GM13977 (cell line): ENCODE measurements at places on chromosomes 1 and 21.

GRCh38 chr1:27141266-27142003 is 13.5 kb downstream of the SLC9A1 start:
- no peak for DNase-seq

- DNase-seq: peak; percentile 63
Measured at GRCh38 chr1:23528250-23528978, 2.6 kb downstream of the E2F2 start.

DNA sequence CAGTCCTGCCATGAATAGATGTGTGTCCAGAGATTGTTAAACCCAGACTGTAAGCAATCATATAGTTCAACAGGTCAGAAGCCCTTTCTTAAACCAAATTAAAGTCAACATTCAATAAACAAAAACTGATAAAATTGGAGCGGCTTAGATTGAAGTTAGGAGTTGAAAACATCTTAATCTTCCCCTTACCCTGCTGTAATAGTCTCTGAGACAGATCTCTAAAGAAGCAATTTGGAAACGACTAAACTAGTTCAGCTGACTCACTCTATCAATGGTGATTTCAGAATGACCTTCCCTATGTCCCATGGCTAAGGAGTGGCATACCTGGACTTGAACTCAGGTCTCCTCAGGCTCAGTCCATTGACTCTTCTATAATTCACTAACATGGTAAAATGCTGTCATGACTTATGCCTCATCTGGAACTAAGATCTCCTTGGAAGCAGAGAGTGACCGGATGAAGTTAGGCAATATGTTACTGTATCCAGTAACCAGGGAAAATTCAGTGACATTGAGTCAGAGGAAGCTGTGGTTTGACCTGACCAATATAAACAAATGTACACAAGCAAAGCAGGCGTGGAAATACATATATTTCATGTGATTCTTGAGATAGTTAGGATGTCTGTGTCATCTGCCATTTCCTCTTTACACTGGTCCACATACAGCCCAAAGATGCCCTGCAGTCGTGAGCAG is 30.1 kb downstream of the SGIP1 start:
- DNase-seq: no peak

- no peak for DNase-seq
Measured at GRCh38 chr21:25788677-25789076, 53.9 kb downstream of the GABPA start.

DNA sequence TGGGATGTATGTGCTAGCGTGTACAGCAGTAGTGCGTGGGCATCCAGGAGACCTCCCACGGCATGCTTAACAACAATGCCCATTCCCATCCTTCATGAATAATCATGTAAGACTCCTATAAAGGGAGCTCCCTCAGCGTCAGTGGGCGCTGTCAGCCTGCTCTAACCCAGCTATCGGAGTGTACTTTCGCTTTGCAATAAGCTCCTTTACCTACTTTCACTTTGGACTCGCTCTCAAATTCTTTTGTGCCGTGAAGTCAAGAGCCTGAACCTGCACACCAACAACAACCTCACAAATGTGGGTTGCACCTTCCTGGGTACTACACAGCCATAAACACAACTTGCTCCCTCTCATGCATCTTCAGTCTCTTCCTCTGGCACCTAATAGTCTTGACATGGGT is 114.8 kb upstream of the PAXBP1 start:
- no peak for DNase-seq

GRCh38 chr1:215544566-215544965 is 22.5 kb upstream of the KCTD3 start:
- DNase-seq: no peak

- DNase-seq: no peak
Measured at GRCh38 chr1:79790950-79791349, 784.4 kb upstream of the ADGRL4 start.

GRCh38 chr1:172121081-172121717 is 279.9 kb downstream of the DNM3 start:
- DNase-seq: no peak

DNA sequence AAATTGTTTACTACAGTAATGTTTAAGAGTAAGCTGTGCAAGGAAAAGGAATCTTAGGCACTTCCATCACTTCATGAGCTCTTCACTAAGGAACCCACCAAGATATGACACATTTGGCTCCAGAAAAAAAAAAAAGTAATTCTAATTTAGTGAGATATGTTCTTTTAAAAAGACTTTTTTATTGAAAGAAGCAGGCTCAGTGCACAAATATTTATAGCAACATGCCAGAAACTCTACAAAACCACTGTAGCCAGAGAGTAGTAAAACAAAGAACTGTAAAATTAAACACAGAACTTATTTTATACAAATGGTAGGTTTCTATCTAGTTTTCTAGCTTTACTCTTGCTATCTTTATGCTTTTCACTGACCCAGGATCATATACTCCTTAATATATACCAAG is 434.6 kb upstream of the ADGRL2 start:
- no peak for DNase-seq

- no peak for DNase-seq
Measured at GRCh38 chr1:2953688-2954285, 67.5 kb upstream of the ACTRT2 start.

DNA sequence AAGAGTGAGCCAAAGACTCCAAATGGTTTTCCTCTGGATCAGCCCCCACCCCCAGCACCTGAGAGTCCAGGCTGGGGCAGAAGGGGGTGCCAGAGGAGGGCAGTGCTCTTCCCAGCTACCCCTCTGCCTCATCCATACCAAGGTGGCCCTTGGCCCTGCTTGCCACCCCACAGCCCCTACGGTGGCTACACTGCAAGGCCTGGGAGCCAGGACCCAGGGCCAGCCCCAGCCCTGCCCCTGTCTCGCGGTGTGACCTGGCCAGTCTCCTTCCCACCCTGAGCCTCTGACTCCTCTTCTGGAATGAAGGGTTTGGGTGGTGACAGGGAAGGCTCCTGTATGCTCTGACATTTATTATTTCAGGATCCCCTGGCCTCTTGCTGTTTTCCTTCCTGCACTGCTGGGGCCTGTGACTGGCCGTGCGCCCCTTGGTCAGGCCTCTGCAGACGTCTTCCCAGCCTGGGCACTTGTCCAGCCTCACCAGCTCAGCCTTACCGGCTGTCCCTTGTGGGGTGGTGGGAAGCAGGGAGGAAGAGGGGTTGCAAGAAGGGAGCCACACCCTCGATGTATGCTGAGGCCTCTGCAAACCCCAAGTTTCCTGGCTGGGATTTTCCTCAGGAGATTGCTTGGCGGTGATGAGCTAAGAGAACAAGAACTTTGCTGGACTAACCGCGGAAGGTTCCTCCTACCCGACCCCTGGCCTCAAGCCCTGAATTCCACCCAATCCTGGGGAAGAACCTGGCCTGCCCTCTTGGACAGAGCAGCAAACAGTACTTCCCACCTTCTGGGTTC is 13.5 kb downstream of the ASAP3 start:
- no peak for DNase-seq

DNA sequence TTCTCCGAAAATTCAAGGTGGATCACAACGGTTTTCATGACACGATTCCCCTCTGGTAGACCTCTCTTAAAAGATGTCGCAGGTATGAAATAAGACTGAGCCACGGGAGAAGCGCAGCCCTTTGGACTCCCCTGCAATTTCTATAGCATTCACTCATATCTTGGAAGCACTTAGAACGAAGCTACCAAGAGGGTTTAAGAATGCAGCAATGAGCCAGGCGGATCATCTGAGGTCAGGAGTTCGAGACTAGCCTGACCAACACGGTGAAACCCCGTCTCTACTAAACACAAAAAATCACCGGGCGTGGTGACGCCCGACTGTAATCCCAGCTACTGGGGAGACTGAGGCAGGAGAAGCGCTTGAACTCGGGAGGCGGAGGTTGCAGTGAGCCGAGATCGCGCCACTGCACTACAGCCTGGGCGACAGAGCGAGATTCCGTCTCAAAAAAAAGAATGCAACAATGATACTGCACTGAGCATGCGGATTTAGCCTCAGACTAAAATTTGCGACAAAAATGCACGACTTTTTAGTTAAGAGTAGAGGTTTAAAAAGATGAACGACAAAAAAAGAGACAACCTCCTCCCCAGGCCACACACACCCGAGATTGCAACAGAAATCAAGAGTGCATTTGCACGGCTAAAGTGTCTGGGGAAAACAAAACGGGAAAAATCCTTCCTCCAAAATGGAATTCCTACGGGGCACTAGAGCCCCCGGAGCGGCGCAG is 743 bp downstream of the TOMM20 start:
- DNase-seq: no peak

- no peak for DNase-seq
Measured at GRCh38 chr1:216632980-216633379, 90.2 kb downstream of the ESRRG start.

DNA sequence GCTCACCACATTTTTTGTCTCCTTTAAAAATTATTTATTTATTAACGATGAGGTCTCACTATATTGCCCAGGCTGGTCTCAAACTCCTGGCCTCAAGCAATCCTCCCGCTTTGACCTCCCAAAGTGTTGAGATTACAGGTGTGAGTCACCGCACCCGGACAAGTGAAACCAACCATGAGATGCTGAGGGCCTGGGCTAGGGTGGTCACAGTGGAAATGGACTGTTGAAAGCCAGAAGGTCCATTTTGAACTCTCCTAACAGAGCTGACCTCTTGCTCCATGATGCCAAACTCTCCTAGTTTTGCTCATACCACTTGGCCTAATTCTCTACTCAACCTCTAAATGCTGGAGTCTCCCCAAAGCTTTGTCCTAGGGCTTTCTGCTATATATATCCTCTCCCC is 109.1 kb downstream of the SLC45A1 start:
- no peak for DNase-seq

DNA sequence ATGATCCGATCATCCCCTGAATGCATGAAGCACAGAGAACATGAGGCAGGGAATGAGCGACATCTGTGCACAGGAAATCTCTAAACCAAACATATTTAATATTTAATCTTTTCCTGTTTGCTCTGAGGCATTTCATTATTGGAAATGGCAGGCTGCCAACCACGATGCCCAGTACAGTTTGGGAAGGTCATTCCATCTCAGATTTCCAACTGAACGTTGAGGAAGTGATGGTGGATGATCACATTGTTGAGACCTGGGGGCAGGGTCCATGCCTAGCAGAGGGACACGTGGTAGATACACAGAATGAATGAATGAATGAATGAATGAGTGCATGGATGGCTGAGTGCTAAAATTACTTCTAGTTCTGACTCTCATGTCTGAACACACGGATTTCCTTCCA is 15.9 kb upstream of the FASLG start:
- no peak for DNase-seq

- DNase-seq: peak; percentile 64
Measured at GRCh38 chr1:243513726-243514491, 258.1 kb downstream of the SDCCAG8 start.

GRCh38 chr1:29475326-29475725 is 239.0 kb downstream of the PTPRU start:
- no peak for DNase-seq

DNA sequence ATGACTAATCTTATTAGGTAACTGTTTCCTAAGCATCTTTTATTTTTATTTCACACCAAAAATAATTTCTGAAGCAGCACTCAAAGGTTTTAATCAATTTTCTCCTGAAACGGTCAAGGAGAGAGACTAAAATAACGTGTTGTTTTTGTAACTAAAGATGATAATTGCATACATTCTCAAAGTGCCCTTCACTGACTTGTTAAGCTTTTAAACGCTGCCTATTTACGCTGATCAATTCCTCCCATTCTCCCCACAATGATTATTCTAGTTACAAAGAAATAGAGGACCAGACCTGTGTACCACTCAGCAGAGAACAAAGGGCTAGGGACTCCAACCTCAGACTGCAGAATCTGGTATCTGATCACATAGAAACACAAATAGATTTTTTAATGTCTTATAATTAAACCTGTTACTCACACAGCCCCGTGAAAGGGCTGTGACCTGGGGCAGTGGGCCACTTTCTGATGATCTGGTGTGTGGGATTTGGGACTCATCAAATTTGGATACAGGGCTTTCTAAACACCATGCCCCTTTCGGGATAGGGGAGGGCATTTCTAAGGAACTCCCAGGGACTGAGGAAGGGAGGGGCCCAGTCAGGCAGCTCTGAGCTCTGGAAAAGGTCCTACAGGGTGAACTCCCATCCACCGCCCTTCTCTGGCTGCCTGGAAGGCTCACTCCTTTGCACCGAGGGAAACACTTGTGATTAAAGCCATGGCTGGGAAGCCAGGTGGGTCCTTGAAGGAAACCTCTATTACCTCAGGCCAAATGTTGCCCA is 65.2 kb downstream of the BCAR3 start:
- no peak for DNase-seq

- no peak for DNase-seq
Measured at GRCh38 chr1:13462682-13463081, 51.1 kb downstream of the LRRC38 start.

- peak; percentile 89 for DNase-seq
Measured at GRCh38 chr1:1283821-1284220, 3.6 kb downstream of the SCNN1D start.

GRCh38 chr1:30198795-30199403 is 524.5 kb downstream of the MATN1 start:
- DNase-seq: no peak

GRCh38 chr1:100028765-100029164 is 59.0 kb downstream of the SLC35A3 start:
- no peak for DNase-seq

GRCh38 chr1:187409341-187409740 is 580.6 kb downstream of the PLA2G4A start:
- DNase-seq: no peak

GRCh38 chr1:42891465-42892138 is 45.2 kb downstream of the ZNF691 start:
- DNase-seq: no peak

DNA sequence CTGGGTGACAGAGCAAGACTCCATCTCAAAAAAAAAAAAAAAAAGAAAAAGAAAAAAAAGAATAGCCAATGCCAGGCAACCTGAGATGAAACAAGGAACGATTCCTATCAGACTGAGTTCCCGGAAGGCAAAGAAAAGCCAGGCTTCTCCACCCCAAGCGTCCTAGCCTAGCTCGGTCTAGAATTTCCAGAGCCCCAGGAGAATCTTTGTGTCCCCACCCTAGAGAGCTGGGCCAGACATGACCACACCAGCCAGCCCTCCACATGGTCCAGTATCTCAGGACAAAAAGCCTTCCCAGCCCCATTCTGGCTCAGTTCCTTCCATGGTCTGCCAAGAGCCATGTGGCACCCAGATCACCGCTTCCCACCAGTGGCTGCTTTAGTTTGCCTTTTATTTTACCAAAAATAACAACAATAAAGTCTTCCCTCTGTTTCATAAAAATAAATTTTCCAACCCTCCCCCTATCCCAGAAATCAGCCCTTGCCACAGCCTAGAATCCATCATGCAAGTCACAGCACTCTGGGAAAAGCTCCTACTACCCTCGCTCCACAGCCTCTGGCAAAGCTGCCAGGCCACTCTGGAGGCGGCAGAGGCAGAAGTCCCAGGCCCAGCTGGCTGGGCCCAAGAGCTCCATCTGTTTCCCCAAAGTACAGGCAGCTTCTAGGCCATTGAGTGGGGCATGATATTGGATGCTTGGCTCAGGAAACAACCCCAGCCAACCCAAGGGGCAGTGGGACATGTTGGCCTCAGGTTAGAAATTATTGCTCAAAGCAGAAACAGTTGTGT is 3.5 kb upstream of the MKNK1 start:
- no peak for DNase-seq

- DNase-seq: no peak
Measured at GRCh38 chr1:48003741-48004531, 6.8 kb upstream of the TRABD2B start.

- DNase-seq: no peak
Measured at GRCh38 chr1:1120096-1120495, 4.2 kb upstream of the C1orf159 start.
